Choroid plexus epithelial cell (primary cell): ENCODE measurements at places on chromosomes 5 and 9.
A peak's percentile ranks its signal among the peaks of the same experiment; 100 is the strongest.

- no peak for DNase-seq
Measured at GRCh38 chr5:77409870-77410621, 82.1 kb downstream of the WDR41 start.

- peak; percentile 12 for DNase-seq
Measured at GRCh38 chr5:10192309-10192708, 57.4 kb downstream of the ATPSCKMT start.

- peak; percentile 60 for DNase-seq
Measured at GRCh38 chr5:74232276-74232675, 408.3 kb downstream of the ENC1 start.

DNA sequence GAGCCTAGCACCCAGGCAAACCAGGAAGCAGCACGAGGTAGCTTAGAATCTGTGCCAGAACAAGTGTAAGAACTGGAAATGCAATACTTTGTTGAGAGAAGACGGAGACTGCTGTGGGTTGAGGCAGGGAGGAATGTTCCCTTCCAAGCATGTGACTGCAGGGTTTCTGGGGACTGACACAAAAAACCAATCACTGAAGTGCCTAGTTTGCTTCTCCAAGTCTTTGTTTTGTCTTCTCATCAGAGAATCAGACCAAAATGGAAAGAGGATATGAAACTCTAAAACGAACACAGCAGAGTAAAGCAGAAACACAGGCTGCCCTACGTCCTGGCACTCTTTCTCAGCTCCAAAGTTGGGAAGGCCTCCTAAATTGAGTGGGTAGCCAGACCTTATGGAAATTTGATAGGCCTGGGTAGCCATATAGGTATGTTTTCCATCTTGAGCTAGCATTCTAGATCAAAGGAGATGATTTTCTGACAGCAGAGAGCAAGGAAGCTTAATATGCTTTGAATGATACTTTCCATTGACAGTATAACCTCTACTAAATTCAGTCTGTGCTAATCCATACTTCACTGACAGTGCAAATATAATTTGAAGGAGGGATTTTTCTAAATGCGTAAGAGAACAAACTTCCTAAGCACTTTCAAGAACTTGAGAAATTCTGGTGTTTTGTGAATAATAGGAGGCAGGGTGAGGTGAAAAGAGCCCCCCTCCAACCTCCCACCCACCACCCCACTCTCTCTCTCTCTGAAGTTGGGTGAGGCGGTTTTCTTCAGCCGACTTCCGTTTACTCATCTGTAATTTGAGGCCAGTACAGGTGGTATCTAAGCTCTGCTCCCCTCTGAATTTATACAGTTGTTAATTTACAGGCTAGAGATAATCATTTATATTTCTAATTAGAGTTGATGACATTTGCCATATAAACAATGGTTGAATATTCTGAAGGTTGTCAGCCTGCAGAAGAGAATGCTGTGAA lies 5.5 kb downstream of the ADRB2 start:
- no peak for DNase-seq

DNA sequence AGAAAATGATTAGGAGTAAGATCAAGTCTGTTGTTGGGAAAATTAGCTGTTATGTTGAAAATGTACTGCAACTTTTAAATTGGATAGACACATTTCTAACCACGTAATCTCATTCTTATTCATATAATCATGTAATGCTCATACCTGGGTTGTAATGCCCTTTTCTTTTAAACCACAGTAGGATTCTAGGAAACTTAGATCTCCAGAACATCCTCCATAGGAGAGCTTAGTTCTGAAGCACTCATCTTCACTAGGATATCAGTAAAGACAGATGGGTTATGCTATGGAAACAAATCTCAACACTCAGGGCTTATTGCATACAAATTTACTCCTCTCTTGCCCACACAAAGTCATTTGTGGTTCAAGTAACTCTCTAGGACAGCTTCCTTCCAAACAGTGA lies 34.8 kb upstream of the ANXA1 start:
- no peak for DNase-seq

DNA sequence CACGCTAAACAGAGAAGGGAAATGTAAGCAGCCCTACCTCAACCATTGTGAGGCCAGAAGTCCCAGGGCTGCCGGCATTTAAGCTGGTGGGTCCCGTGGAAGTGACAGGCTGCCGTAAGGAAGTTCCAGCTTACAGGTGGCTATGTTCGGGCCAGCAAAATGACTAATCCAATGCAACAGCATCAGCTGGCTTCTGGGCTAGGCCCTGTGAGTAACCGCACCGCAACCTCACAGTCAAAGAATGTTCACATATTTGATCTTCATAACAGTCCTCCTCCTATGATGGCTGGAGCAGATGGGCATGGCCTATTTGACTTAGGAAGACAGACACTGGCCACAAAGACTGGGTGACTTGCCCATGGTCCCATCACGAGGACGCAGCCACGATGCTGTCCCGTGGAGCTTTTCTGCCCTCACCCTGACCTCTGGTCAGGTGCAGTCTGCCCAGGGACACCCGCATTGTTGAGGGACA lies 88.2 kb downstream of the LIFR start:
- peak; percentile 97 for DNase-seq

DNA sequence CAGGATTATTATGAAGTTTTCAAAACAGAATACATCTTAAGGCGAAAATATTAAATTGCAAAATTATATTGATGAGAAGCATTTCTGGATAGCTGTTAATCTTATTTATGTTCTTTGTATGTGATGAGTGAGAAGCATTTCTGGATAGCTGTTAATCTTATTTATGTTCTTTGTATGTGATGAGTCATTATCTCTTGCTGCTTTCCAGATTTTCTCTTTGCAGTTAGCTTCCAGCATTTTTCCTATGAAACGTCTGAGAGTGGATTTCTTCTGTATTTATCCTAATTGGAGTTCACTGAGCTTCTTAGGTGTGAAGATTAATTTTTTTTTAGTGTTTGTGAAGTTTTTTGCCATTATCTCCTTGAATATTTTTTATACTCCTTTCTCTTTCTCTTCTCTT lies 8.2 kb downstream of the TMEM232 start:
- no peak for DNase-seq

DNA sequence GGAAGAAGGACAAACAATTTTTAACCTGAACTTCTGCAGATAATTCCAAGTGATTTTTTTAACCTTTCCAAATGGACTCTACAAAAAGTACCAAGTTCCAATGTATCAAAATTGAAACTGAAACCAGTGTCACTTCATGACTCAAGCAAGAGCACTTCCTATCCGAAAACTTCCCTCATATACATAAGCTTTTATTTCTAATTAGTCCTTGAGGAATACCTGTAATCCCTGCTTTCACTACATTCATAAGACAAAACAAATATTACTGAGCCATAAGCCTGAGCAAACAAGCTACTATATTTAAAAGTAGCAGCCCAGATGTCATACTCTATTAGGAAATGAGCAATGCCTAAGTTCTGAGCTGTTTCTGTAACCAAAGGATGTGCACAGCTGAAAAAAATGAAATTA lies 224.4 kb downstream of the EBF1 start:
- DNase-seq, result peak; percentile 64

DNA sequence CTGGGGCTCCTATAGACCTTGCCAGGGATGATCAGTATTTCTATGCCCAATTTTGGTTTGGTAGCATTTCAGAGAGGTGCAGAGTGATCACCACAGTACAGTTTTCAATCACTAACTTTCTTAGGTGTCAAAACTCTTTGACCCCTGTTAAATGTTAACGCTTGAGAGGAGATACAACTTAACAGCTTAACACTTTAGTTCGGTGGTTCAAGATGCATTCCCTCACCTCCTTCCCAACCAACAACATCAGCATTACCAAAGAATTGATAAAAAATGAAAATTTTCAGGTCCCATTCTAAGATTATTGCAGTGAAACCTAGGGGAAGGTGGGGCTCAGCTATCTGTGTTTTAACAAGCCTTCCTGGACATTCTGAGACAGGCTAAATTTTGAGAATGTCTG lies 16.2 kb downstream of the ALDH1A1 start:
- no peak for DNase-seq

- DNase-seq, result no peak
Measured at GRCh38 chr9:87826331-87826730, 56.3 kb upstream of the SPATA31E1 start.

DNA sequence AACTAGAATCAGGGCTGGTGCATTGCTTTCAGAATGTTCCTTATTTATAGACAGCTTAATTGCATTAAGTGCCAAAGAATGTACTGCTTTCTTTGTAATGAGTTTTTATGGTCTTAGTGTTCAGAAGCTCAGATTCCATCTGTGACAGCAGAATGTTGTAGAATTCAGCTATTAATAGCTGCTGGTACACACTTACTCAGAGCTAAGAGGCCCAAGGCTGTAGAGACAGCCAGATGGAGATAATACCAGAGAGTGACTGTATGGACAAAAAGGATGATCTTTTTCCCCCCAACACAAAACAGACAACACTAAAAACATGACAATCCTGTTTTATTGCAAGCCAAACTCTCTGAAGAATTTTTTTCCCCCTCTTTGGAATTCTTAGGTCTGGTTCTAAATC lies 50.2 kb downstream of the PPP2R2B start:
- no peak for DNase-seq

- DNase-seq, result no peak
Measured at GRCh38 chr5:93401634-93402213, 179.3 kb downstream of the NR2F1-AS1 start.

GRCh38 chr9:135507104-135508035 lies 6.9 kb downstream of the MRPS2 start:
- DNase-seq, result no peak

DNA sequence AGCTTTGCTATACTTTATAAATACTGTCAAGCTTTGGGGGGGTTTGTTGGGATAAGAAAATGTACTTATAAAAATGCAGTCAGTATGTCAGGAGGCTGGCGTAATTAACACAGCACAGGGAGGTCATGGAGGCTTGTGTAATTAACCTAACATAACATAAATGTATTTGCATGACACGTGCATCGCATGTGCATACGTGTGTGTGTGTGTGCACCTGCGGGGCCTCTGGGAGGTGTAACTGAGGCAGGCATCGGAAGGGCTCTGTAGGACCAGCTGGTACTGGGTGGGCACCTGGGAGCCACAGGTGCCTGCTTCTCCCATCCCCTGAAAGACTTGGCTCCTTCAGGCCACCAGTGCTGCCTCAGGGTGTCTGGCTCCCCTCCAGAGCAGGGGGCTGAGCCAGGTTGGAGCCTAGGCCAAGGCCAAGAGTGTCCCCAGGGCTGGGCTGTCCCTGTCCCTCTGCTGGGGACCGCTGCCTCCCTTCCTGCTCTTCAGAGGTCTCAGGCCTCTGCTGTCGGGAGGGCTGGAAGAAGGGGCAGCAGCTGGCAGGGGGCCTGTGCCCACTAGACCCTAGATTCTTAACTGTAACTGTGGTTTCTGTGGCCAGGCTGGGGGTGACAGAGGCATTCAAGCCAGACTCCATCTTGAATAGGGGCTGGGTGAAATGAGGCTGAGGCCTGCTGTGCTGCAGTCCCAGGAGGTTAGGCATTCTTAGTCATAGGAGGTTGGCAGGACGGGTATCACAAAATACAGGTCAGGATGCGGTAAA lies 9.0 kb downstream of the FCN2 start:
- no peak for DNase-seq

- DNase-seq, result no peak
Measured at GRCh38 chr9:121450241-121450640, 49.4 kb downstream of the GGTA1 start.

DNA sequence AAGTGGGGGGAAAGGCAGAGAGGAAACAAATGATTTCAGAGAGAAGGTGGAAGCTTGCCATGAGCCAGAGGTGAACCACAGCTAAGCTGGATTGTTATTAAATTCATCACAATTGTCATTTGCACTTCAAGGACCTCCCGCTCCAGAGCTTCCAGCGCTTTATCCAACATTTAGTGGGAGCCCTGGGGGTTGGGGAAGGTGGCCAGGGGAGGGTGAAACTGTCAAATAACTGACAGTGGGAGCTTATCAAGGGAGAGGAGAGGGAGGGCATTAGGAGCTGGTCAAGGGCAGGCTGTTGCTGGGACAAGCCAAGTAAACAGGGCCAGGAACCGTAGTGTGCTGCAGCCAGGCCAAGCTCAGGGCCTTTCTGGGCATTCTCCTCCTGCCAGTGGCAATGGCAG lies 71.5 kb downstream of the SIL1 start:
- no peak for DNase-seq

DNA sequence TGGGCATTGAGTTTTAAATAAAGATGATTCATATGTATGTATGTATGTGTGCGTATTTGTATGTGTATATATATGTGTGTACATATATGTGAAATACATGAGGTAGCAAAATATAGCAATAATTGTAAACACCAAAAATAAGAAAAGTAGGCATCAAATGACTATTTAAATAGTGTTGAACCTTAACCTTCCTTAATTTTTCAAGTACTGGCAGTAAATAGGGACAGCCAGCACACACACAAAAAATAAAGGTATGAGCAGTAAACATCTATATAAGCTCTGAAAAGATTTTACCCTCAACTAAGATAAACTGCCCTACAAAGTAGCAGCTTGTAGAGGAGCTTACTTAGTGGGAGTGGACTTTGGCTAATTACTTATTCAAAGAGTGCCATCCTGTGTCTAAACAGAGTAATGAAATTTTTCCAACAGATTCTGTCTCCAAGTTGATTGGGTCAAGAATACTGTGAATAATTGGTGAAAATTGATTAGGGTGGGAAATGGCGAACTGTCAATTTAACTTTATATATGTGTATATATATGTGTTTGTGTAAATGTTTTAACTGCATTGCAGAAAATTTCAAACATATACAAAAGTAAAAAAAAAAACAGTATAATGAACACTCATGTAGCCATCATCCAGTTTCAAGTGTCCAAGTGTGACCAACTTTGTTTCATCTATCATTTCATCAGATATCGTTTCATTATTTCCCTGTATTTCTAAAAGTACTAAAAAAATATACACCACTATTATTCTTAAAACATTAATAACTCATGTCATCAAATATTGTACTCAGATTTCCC lies 2.0 kb upstream of the ADAMTS6 start:
- DNase-seq, result peak; percentile 88

DNA sequence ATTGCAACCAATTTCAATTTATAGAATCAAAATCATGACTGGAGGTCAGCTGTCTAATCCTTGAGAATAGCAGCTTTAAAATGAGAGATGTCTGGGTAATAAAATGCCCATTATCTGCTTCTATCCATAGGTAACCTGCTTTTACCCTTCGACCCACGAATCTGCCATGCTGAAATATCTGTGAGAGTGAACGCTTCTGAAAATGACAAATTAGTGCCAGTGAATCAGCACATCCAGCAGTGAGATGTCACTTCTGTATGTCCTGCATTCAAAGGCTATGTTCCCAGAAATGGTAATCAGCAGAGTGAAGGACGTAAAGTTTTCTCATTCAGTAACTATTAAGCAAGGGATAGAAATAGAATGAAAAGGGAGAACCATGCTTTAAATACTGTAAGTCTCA lies 532.4 kb upstream of the ITGA1 start:
- no peak for DNase-seq

- peak; percentile 20 for DNase-seq
Measured at GRCh38 chr5:31563216-31563615, 31.1 kb downstream of the C5orf22 start.

GRCh38 chr5:144100702-144101101 lies 69.8 kb downstream of the YIPF5 start:
- no peak for DNase-seq
